Stimulated activated naive CD4-positive, alpha-beta T cell treated with Interleukin-2 at 50 U/mL for 16 hours (primary cell): ENCODE measurements at places on chromosomes 7 and 10.

GRCh38 chr7:131109011-131109758 is 218.5 kb upstream of the MKLN1 start:
- no peak for DNase-seq

- no peak for DNase-seq
Measured at GRCh38 chr10:124041675-124042445, 51.5 kb downstream of the CHST15 start.

DNA sequence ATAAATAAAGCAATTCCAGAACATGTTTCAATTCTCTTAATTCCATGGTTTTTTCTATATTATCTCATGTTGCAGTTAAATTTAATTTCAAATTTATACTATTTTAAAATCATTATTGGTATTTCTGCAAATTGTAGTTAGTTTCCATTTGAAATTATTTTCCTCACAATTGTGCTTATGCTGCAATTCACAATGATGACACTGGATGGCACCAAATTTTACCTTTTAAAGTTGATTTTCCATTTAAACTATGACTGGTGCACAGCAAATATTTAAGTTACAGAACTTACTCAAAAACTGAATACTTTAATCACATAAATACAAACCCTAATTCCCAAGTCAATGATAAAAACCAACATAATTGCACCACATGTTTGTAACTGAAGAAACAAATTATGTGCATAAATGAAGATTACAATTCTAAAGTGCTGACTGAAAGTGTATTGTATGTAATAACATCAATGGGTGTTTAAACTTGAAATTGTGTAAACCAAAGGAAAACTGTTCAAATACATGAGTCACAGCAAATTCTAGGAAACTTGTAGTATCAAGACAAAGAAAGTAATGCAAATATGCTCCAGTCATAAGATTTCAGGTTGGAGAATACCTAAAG is 75.3 kb upstream of the AASS start:
- DNase-seq: no peak

GRCh38 chr10:60649485-60650377 is 128.5 kb upstream of the CDK1 start:
- DNase-seq: no peak

DNA sequence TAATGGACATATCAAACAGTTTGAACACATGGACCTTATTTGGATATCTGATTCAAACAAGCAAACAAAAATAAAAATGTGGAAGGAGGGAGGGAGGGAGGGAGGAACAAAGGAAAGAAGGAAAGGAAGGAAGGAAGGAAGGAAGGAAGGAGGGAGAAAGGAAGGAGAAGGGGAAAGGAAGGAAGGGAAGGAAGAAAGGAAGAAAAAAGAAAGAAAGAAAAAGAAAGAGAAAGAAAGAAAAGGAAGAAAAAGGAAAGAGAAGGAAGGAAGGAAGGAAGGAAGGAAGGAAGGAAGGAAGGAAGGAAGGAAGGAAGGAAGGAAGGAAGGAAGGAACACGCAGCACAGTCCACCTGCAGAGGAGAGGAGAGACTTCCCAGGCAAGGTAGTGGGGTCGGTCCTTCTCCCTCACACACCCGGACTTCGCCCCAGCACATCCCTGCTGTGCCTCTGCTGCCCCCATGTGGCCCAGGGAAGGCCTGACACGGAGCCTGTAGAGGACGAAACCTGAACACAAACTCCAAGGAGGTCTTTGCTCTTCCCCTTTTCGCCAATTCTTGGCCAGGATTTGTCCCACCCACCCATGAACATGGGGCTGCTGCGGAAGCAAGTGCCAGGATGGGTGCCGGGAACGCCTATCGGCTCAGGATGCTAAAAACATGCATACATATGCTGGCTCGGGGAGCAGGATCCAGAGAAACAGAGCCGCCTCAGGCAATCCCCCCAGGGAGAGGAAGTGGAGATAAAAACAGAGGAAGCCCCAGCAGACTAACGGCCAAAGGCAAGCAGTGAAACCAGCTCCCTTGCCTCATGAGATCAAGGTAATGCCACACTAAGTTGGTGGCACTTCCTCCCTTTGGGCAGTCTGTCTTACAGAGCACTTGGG is 52.3 kb upstream of the DGKI start:
- peak; percentile 70 for DNase-seq

- DNase-seq: no peak
Measured at GRCh38 chr10:98235846-98236245, 32.1 kb downstream of the LOXL4 start.

DNA sequence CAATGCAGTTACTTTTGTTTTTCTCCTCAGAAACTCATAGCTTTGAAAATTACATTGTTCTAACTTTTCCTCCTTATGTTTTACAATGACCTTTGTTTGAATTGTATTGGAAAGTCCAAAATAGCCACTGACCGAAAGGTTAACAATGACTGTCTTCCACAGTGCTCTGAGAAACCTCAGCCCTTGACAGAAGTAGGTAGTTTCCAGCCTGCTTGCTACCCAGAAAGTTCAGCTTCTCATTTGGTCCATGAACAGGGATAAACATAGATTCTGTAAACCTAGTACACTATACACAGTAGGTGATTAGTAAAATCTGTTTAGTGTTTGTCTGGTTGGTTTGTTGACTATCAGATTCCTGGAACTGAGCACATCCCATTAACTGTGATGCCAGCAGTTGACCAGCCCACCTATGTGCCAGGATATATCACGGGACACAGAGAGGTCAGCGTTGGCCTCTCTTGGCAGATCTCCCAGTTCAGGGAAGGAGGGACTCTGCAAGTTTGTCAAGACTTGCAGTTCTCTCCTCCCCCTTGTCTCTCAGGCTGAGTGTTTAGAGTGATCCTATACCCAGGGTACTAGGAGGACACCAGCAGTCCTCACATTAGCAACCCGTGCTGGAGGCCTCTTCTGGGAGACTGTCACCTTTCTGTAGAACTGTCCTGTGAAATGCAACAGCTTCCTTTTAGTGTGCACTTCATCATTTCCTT is 297.6 kb downstream of the ARHGAP12 start:
- DNase-seq: no peak

DNA sequence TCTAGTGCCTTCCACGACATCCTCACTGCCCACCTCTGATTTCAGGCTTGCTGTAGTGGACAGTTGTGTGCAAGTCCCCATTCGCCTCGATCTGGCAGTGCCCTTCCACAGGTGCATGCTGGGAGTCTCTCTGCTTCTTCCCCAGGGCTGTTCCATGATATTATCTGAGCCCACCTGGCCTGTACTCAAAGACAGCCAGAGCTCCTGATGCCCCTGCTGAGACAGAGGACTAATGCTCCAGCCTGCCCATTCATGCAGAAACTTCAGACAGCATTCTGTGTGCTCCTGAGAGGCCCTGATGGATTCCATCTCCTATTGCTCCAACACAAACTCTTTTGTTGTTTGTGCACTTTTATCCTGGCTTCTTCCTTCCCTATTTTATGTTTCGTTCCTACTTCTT is 164.8 kb upstream of the PRSS58 start:
- no peak for DNase-seq

DNA sequence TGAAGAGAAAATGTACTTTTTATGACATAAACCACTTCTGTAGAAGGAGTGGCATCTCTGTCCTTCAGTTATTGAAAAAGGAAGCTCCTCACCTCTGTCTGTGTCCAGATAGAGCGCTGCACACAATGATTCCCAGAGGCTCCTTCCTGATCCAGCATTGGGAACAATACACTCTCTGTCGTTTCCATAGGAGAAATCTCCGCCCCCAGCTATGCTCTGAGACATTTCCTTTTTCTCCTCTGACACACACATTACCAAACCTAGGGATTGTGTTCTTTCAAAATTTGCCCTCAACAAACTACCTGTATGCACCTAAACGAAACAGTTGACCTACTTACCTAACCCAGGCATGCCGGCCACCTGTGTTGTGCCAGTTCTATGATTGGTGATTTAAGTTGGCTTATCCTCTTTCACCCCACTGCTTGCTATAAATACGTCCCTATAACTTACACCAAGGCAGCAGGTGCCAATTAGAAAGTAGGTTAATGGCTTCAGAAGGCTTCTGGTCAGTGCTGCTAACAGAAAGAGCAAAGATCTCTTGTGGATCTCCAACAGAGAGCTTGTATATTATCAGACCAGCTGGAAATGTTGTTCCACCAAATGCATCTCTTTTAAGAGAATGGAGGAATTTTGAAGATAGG is 140.1 kb upstream of the JCAD start:
- no peak for DNase-seq

DNA sequence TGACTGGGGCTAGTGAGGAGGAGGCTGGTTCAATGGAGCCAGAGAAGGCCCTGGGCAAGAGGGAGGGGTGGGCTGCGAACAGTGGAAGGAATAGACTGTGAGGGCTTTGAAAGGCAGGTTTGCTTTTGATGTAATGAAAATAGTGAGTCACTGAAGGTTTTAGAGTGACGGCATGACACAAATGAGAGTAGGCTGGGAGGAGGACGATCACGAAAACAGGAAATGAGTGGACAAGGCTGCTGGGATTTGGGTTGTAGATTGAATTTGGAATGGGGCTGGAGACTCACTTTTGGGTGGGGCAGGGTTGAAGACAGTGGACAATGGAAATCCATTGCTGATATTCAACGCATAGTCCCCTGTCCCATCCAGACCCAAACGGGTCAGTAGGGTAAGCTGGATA is 139.6 kb downstream of the CDH23 start:
- DNase-seq: no peak

DNA sequence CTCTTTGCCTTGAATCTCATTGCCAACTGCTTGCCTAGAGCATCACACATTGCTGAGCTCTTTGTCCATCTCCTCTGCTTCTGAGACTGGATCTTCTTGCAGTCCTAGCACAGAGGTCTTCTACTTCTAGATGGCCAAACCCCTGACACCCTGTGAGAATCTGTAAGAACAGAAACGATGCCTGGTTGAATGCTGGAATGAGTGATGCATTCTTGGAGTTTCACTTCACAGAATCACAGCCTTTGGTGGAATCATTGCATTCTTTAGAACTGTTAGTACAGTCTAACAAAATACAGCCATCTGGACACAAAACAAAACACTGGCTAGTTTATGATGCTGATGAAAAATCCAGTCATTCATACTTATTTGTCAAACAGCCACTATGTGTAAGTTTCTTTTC is 141.7 kb upstream of the ITGB1 start:
- DNase-seq: no peak

DNA sequence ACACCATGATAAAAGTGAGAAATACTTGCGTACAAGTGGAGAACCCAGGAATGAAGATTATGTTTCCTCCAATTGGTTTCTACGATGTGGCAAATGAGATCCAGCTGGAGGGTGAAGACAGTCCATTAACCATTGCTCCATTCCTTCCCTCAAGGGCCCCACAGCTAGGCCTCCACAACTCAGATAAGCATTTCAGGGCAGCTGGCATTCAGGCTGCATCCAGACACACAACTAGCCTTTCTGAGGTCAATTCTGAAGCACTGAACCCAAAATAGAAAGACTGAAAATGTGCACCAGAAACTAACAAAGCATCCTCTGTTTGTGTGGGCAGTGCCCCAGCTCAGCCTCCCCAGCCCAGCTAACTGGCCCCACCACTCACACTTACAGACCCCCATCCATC is 94.8 kb downstream of the GSAP start:
- no peak for DNase-seq

DNA sequence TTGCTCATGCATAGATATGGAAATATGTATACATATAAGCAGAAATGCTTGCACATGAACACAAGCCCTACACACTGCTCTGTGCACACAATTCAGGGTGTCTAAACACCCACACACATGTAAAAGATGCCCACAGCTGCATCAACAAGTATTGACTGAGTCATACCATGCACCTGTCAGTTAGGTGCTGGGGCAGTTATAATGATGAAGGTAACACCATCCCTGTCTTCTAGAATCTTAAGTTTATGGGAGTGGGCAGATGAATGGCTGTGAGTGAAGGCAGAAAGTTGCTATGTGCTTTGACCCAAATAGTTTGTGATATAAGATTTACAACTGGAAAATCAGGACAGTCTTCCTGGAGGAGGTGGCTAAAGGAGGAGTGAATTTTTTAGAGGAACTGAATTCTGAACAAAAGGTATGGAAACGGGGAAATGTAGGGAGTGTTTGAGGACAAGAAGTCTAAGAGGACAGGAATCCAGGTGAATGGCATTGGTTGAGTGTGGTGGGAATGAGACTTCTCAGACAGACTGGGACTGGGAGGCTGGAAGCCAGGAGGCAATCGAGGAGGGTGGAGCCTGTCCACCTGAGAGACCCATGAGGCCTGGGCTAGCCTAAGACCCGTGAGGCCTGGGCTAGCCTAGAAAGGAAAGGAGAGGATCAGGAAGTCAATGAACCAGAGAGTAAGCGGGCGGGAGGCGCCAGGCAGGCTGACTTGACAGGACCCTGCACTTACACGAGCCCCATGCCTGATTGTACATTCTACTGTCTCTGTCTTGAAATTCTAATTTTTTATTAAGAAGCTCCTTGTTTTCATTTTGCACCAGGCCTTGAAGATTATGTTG is 20.7 kb downstream of the POLL start:
- DNase-seq: no peak

GRCh38 chr7:128860158-128861073 is 2.2 kb upstream of the ATP6V1F start:
- no peak for DNase-seq

GRCh38 chr10:22252224-22252800 is 34.5 kb upstream of the EBLN1 start:
- DNase-seq: peak; percentile 82

DNA sequence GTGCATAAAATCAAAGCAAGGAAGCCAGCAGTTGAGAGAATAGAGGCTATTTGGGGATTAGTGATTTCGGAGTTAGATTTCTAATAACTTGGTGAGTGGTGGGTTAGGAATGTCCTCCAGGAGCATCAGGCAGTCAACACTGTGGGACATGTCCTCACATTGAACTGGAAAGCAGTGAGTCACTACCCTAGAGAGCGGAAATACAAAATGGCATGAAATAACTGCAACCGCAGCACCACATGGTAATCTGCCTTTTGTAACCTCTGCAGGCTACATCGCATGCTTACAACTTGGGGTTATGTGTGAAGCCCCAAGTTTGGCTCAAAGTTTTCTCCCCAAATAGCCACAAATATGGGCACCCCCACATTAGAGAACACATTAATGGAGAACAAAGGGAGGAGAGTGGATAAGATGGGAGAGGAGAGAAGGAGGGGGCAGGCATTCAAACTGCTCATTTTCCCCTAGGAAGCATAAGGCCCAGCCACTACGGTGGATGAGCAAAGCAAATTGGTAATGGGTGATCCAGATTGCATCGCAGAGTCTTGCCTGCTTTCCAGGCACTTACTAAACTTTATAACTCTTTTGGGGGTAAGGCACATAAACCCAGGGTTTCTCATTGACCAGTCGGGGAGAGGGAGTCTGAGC is 22.0 kb upstream of the SLF2 start:
- DNase-seq: no peak

- peak; percentile 21 for DNase-seq
Measured at GRCh38 chr10:89332123-89332633, 4.4 kb downstream of the IFIT3 start.
